ENCODE measurements at places on chromosomes 3 and 15.

DNA sequence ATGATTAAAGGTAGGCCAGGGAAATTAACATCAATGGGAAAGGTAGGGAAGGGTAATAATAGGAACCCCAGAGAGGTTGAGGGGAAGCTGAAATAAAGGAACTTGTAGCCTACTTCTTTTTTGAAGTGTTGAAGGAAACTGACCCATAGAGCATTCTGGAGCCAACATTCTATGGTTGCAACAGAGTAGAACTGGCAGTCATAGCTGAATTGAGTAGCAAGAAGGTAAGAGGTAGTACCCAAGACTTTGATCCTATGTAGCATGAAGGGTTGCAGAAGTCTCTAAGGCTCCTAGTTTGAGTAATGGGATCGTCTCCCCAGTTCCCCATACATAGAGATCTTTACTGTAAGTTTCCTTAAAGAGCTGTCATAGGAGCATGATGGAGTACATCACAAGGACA lies 7.4 kb upstream of the ZNF774 start:
- peaks cover 6% of the 10 kb centered on the region for H3K4me1 ChIP-seq
- DNase-seq, result no peak
- H3K27me3 ChIP-seq, result no peaks in the 10 kb centered on the region
- H3K4me3 ChIP-seq, result no peak overlapping the region

- DNase-seq, result peak; percentile 46
- H3K4me3 ChIP-seq, result no peak overlapping the region
- H3K27me3 ChIP-seq, result peaks cover 5% of the 10 kb centered on the region
Measured at GRCh38 chr3:46848271-46849044, 14.8 kb downstream of the MYL3 start.

DNA sequence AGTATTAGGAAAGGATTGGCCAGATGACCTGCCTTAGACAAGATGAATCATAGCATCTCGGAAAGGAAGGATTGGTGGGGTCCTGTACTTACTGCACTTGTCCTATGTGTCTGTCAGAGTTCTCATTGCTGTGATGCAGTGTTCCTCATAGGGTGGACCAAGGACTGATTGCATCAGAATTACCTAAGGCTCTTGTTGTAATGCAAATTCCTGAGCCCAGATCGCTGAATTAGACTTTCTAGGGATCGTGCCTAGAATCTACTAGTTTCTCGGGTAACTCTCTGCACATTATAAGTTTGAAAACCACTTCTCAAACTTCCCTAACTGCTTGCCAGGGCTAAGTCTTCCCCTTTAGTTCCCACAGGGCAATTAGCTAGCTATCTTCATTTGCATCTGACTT lies 74.9 kb upstream of the SKOR1 start:
- H3K27ac ChIP-seq, result no peak overlapping the region
- no peaks in the 10 kb centered on the region for H3K27me3 ChIP-seq
- no peak overlapping the region for H3K4me3 ChIP-seq
- H3K36me3 ChIP-seq, result peaks cover 10% of the 10 kb centered on the region
- DNase-seq, result no peak
- peaks cover 39% of the 10 kb centered on the region for H3K4me1 ChIP-seq

DNA sequence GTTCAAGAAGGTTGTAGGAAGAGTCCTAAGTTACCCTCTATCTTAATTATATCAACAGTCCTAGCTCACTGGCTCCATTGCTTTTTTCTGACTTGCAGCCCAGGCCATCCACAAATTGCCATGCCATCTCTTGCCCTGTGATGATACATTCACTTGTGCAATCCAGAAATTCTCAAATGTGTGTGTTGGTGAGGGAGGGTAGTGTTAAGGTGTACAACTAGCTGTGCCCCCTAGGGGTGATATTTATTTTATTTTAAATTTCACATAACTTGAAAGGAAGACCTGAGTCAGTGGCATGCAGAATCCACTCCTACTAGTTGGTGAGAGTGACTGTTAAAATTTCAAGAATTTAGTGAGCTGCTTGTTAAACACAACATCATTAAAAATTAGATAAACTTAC lies 156.1 kb upstream of the ANKRD28 start:
- DNase-seq, result no peak
- no peak overlapping the region for H3K27ac ChIP-seq
- no peaks in the 10 kb centered on the region for H3K4me1 ChIP-seq
- no peaks in the 10 kb centered on the region for H3K27me3 ChIP-seq

- H3K4me3 ChIP-seq, result no peak overlapping the region
- H3K36me3 ChIP-seq, result peaks cover 60% of the 10 kb centered on the region
- H3K27me3 ChIP-seq, result no peaks in the 10 kb centered on the region
- no peak for DNase-seq
Measured at GRCh38 chr15:69434238-69434637, 18.4 kb upstream of the RPLP1 start.

DNA sequence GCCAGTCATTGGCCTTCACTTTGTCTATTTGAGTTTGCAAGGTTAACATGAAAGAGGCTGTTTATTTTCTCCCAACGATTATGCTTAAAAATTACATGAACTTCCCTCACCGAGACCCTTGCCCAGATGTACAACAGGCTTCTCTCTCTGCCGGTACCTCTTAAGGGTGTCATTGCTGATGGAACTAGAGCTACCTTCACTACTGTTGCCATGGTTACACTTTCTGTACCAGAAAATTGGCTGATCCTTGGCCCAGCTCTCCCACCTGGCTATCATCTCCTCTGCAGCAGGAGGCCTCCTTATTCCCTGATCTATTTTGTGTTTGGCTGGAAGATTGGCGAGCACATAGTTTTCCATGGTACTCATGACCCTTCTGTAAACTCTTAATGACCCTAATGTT lies 24.0 kb upstream of the LIPC start:
- H3K4me3 ChIP-seq, result no peak overlapping the region
- H3K27me3 ChIP-seq, result no peaks in the 10 kb centered on the region
- no peak for DNase-seq

GRCh38 chr3:186013312-186013711 lies 75.5 kb upstream of the TRA2B start:
- H3K36me3 ChIP-seq, result no peaks in the 10 kb centered on the region
- no peak overlapping the region for H3K27ac ChIP-seq
- DNase-seq, result no peak
- no peak overlapping the region for H3K4me3 ChIP-seq

DNA sequence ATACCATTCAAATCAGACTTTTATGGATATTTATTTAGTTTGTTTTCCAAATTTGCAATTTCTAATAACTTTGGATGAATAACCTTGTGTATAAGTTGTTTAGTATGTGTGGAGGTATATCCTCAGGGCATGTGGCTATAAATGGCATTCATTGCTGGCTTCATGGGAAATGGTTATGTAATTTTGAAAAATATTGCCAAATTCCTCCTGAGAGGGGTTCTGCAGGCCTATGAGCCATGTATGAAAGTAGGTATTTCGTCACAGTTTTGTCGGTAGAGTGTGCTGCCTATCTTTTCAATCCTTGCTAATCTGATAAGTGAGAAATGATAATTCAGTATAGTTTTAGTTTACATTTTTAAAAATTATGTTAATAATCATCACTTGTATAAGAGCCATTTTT lies 256.4 kb upstream of the ZNF385D start:
- no peak for DNase-seq
- H3K36me3 ChIP-seq, result no peaks in the 10 kb centered on the region
- no peak overlapping the region for H3K27ac ChIP-seq

DNA sequence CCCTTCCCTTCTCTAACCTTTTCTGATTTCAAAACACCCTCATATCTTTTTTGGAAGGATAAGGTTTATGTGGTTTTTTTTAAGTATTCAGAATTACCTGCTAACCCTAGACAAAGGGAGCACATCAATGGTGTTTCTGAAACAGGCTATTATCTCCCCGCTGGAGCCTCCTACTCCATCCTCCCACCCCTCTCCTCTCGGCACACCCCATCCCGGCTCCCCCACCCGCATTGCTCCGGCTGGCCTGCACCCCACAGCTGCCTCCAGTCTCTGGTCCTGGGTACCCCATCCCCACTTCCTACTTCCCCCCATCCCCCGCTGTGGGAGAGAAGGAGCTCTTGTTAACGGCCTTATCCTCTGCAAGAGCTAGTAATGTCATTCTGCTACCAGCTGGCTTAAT lies 59.2 kb downstream of the PDIA5 start:
- no peaks in the 10 kb centered on the region for H3K27me3 ChIP-seq
- H3K4me3 ChIP-seq, result no peak overlapping the region
- H3K27ac ChIP-seq, result no peak overlapping the region
- no peak for DNase-seq

DNA sequence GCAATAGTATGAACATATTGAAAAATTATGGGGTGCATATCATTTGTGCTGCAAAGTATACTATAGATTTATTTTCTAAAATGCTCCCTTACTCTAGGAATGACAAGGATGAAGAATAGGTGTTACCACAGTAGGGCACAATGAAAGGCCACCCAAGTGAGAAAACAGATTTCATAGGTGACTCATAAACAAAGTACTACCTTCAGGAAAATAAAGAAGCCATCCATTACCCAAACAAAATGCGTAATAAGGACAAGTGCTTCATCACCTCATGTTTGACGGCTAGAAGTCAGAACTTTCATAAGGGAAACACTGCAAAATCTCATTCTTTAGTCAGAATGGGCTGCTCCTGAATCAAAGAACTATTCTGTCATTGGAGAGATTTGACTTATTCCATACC lies 116.6 kb downstream of the MFSD1 start:
- H3K4me1 ChIP-seq, result no peaks in the 10 kb centered on the region
- H3K27ac ChIP-seq, result no peak overlapping the region
- H3K27me3 ChIP-seq, result no peaks in the 10 kb centered on the region
- no peak for DNase-seq
- H3K4me3 ChIP-seq, result no peak overlapping the region

DNA sequence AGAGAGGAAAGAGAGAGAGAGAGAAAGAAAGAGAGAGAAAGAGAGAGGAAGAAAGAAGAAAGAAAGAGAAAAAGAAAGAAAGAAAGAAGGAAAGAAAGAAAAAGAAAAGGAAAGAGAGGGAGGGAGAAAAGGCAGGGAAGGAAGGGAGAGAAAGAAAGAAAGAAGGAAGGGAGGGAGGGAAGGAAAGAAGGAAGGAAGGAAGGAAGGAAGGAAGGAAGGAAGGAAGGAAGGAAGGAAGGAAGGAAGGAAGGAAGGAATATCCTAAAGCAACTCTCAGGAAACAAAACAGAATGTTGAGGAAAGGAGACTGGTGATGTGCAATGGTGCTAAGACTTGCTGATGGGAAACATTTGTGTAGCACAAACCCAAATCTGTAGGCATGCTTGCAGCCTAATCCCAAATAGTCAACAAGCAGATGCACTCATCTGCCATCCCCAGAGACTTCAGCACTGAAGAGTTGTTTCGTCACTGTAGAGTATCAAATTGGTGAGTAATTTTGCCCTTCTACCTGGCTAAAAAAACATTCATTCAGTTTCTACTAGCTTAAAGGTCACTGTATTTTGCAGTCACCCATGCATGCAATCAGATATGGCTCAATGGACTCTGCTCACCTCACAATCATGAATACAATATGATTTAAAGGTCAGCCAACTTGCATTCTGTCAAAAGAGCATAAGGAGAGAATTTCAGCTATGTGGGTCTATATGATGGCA lies 480.3 kb downstream of the FGF12 start:
- no peaks in the 10 kb centered on the region for H3K36me3 ChIP-seq
- H3K27ac ChIP-seq, result no peak overlapping the region
- no peak for DNase-seq
- H3K4me3 ChIP-seq, result no peak overlapping the region

DNA sequence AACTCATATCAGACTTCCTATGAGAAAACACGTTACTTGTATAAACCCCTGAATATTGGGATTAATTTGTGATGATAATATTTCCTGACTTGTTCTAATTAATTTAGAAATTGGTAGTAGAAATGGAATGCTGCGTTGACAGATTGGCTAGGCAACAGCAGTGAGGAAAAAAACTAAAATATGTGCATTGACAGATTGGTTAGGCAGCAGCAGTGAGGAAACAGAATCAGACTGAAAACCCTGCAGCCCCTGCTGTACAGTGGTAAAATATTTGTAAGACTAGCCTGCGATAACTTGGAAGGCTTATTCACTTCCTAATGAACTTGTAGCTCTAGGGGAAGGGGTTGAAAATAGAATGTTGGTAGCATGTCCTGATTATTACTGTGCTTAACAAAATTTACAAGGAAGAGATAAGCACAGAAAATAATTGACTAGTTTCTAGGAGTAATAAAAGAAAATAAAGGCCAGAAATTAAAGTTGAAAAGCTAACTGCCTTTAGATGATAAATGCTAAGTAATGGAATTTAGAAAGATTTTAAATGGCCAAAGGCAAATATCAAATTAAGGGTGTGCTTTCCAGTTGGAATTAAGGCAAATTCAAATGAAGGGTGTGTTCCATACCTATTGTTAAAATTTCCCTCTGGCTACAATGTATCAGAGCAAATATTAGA lies 29.9 kb upstream of the IL16 start:
- H3K27ac ChIP-seq, result no peak overlapping the region
- DNase-seq, result no peak
- peaks cover 8% of the 10 kb centered on the region for H3K27me3 ChIP-seq
- no peak overlapping the region for H3K4me3 ChIP-seq
- peaks cover 8% of the 10 kb centered on the region for H3K4me1 ChIP-seq

GRCh38 chr15:70008697-70009290 lies 88.9 kb downstream of the TLE3 start:
- no peak overlapping the region for H3K4me3 ChIP-seq
- H3K4me1 ChIP-seq, result no peaks in the 10 kb centered on the region
- no peaks in the 10 kb centered on the region for H3K36me3 ChIP-seq
- H3K27ac ChIP-seq, result no peak overlapping the region
- no peaks in the 10 kb centered on the region for H3K27me3 ChIP-seq
- DNase-seq, result no peak

DNA sequence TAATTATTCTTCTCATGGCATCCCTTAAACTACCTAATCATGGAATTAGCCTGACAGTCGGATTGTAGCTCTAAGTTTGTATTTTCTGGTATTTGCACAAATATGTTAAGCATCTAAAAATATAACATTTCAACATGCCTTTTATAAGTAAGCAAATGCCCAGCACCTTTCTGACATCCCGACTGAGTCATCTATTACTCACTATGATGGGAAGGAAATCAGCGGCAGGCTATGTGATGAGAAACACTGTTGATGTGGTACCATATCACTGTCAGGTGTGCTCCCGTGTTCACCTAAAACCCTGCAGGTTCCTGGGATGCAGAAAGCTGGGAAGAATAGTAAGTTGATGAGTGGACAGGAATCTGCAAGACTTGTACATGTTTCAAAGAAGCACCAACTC lies 367.8 kb upstream of the IL12A start:
- no peaks in the 10 kb centered on the region for H3K27me3 ChIP-seq
- no peak overlapping the region for H3K4me3 ChIP-seq
- DNase-seq, result no peak
- no peaks in the 10 kb centered on the region for H3K4me1 ChIP-seq
- no peak overlapping the region for H3K27ac ChIP-seq
- no peaks in the 10 kb centered on the region for H3K36me3 ChIP-seq

- no peak overlapping the region for H3K27ac ChIP-seq
- H3K4me1 ChIP-seq, result peaks cover 4% of the 10 kb centered on the region
- no peaks in the 10 kb centered on the region for H3K36me3 ChIP-seq
- H3K4me3 ChIP-seq, result no peak overlapping the region
Measured at GRCh38 chr3:112048911-112049310, 14.4 kb downstream of the TMPRSS7 start.

Measured in activated naive CD8-positive, alpha-beta T cell treated with anti-CD3 and anti-CD28 coated beads for 36 hours (primary cell).